H54 (cell line): ENCODE measurements at places on chromosomes 6 and 20.

DNA sequence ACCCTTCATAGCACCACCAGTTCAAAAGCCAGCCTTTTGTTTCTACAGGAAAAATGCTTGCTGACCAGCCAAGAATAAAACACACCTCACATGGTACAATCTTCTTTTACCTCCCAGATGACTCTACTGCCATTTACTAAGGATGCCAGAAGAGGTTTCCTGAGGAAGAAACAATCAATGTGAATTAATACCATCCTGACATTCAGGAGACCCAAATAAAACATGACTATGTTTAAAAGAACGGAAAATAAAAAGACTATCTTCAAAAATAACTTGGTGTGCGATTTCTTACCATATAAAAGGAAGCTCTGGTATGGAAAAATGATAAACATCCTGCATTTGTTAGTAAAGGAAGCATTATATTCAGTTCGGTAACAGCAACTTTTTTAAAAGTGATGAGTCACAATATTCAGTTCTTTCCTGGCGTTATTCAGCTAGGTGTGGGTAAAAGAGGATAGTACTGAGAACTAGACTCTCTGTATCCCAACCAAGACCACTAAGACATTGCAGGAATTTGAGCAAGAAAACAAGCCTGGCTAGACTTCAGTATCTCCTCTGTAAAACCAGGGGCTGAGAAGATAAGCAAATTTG is 16.3 kb downstream of the COL21A1 start:
- no peak for DNase-seq

- no peak for DNase-seq
These were observed 34.7 kb upstream of the ERVFRD-1 start for GRCh38 chr6:11146117-11146826.

- DNase-seq: no peak
These were observed 4.5 kb upstream of the MLIP start for GRCh38 chr6:54106727-54107126.

- peak; percentile 59 for DNase-seq
These were observed 267.2 kb upstream of the ECI2 start for GRCh38 chr6:4402477-4402976.

GRCh38 chr20:23639490-23639958 is 1.8 kb upstream of the CST3 start:
- DNase-seq: no peak

DNA sequence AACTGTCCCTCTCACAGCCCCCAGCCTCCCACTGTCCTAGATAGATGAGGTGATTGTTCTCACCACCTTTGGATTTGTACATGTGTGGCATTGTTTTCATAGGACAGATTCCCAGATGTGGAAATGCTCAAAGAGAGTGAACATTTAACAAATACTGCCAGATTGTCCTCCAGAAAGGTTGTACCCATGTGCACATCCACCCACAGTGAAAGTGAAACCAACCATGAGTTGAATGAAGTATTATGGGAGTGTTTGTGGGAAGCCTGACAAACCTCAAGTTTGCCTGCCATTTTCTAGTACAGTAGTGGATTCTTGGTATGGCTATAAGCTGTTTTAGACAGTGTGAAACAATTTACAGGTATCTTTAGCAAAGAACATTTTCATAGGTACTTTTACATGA is 42.7 kb downstream of the ANKRD6 start:
- no peak for DNase-seq

GRCh38 chr6:20024978-20025377 is 187.3 kb downstream of the MBOAT1 start:
- DNase-seq: no peak

DNA sequence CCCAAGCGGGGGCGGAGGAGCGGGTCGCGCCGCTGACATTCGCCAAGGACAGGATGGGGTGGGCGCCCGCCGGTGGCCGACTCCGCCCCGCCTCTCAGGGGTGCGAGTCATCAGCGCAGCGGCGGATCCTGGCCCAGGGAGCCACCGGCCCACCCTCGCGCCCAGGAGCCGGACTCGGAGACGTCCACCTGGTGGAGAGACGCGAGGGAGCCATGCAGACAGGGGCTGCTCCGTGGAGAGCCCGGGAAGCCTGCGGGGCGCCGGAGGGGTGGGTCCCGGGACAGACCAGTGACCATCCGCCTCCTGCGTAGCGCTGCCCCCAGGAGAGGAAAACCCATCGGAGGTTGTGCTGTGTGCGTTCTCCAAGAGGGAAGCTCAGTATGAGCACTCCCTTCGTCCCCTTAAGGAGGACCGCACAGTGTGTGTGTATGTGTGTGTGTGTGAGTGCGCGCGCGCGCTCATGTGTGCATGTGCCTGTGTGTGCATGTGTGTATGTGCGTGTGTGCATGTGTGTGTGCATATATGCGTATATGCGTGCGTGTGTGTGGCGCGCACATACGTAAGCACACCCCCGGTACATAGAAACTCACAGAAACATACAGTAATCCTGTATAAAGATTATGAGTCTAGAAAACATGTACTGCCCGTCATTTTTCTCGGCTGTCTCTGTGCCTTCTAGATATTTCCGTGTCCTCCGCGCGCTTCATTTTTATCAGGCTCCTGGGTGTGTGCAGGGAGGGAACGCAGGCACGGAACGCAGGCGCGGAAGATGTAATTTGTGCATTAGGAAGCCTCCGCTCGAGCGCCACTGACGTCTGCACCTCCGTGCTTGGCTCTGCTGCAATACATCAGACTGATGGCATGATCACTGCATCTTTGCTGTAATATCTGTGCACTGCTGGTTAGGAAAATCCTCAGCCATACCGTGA is 158.9 kb downstream of the TBXT start:
- no peak for DNase-seq

DNA sequence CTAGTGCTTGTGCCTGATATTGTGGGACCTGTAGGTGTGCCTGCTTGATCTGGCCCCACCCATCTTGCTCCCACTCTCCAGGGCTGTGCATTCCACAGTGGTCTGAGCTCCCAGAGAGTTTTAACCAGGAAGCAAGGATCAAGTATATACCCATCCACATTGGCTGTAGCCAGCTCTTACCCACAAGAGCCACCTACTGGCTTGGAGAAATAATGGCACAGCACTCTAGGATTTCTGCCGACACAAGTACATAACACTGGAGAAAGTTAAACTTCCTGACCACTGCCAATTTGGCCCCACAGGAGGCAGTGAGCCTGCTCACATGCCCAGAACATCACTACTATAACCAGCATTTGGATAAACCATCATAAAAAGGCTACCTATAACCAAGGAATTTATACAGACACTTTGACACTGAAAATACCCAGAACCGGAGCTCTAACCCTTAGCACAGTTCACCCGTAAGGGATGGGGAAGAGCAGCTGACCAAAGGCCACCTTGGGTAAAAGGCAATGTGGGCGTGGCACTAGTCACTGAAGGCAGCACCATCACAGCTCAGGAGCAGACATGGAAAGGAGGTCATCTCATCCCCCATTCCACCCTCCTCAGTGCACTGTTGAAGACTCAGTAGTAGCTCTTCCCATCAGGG is 440.4 kb downstream of the BTBD3 start:
- no peak for DNase-seq

- no peak for DNase-seq
These were observed 152.1 kb upstream of the RIMS1 start for GRCh38 chr6:71733970-71734899.

DNA sequence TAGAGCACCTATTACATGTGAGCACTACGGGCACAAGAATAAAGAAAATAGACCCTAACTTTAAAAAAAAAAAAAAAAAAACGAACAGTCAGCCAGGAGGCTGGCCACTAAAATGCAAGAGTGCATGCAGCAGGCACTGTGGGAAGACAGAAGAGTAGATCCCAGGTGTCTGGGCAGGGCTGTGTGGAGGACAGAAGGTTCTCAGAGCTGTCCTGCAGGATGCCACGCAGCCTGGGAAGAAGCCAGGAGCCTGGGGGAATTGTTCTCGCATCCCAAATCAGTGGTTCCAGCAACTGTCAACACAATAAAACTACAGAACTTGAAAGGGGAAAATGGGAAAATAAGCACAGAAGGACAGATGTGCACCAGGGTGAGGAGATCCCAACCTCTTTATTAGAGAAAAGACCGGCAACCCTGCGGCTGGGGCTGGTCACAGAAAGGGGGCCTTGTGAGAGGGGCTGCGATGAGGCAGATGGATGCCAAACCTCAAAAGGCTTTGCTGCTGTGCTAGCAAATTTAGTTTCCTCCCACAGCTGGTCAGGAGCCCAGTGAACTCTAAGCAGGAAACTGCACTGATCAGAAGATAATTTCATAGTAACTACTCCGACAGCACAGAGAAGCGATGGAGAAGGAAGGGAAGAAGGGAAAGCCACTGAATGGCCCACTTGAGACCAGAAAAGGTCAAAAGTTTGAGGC is 30.9 kb downstream of the MAP3K5 start:
- DNase-seq: no peak

GRCh38 chr20:43895235-43895634 is 19.4 kb upstream of the TOX2 start:
- no peak for DNase-seq

DNA sequence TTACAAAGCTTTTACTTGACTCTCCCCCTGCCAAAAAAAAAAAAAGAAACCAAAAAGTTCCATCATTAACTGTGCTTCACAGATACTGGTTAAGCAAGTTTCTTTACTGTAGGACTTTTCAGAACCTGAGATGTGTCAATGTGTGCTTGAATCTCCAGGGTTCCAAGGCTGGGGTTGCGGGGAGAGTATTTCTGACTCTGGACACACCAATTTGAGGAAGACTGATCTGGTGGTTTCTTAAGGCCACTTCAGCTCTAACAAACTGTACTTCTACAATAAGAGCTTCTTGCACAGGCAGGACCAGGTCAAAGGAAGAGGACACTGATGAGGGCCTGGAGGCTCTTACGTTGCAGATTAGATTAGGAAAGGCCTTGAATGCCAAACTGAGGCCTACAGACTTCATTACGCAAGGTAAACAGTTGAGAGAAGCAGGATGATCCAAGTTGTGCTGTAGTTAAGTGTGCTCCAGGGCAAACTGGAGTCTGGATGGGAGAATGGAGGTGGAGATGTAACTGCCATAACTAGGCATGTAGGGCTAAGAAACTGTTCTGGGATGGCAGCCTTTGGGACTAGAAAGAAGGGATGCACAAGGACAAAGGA is 24.4 kb downstream of the COMMD7 start:
- DNase-seq: no peak

- no peak for DNase-seq
These were observed 55.7 kb downstream of the KHDC1L start for GRCh38 chr6:73169633-73170032.

GRCh38 chr20:45433976-45434375 is 18.0 kb downstream of the PIGT start:
- no peak for DNase-seq

- DNase-seq: no peak
These were observed 87.0 kb downstream of the OR2B2 start for GRCh38 chr6:27825025-27825793.

DNA sequence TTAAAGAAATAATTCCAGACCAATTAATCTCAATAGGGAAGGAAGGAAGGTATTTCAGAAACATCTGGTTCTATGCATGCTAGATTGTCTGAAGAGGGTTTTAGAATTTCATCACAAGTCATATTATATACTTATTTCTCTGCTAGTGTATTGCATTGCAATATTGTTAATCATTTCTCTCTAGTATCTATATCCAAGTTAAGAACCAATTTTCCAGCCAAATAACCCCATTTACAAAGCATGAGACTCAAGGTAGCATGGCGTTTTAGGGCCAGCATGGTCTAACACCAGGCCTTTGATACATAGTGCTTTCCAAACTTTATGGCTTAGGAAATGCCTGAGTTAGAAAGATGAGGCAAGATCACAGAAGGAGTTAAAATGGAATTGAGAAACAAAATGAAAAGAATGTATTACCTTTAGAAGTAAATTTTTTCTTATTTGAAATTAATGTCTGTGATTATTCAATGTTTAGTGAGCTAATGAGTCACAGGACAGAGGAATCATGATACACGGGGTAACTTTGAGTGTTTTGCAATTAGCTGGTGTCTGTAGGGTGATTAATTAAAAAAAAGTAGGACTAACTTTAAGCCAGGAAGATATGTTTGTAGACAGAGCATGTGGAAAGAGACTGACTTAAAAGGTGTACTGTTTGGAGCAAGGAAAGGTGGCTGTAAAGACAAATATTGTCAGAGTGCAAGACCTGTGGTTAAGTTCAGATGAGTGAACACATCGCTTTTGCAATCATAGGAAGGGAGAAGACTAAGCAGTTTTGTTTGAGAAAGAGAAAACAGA is 1006.2 kb upstream of the CITED2 start:
- no peak for DNase-seq

DNA sequence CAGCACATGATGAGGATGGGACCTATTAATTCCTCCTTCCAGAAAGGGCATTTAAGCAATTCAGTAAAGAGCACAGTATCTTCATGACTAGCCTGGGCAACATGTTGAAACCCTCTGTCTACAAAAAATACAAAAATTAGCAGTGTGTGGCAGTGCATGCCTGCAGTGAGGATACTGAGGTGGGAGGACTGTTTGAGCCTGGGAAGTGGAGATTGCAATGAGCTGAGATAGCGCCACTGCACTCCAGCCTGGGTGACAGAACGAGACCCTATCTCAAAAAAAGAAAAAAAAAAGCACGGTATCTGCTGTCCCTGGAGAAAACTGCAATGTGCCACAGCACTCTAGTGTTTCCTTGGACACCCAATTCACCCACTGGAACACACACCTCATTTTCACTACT is 18.4 kb downstream of the SAMD3 start:
- no peak for DNase-seq

DNA sequence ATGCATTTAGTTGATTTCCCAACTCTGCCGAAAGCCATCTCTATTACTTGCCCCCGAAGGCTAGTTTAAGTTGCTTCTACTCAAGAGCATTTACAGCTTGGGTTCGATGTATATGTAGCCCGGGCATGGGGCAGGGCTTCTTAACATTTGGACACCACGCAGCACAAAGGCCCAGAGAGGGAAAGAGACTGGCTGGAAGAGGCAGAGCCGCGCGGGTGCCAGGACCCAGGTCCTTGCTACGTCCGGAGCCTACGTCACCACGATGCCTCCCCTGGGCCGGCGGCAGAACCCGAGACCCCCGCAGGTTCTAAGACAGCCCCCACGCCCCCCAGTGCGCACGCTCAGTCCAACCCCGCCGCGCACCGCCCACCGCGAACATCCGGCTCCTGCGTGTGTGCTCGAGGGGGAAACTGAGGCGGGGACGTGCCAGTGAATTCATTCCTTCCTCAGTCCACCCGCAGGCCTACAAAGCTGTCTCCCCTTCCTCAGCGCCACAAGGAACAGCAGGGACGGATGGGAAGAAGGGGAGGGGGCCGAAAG is 367 bp upstream of the PCIF1 start:
- peak; percentile 37 for DNase-seq

DNA sequence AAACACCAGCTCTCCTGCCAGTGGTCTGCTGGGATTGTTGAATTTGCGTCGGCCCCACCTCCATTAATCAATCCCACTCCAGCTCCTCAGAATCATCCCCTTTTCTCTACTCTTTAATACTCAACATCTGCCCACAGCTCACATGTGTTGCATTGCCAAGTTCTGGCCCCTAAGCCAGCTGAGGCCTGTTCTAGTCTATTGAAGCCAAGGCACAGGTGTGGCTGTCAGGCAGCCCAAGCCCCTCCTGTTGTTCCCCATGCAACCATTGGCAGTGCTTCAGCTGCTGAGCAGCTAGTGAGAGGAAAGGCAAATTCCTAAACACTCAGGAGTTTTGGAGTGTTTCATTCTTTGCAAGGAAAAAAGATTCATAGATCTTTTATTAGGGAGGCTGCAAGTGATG is 128.0 kb upstream of the NT5E start:
- no peak for DNase-seq

GRCh38 chr6:154930451-154930851 is 64.7 kb upstream of the TIAM2 start:
- DNase-seq: no peak

GRCh38 chr20:53142225-53143127 is 170.3 kb downstream of the TSHZ2 start:
- no peak for DNase-seq
